Immature natural killer cell (primary cell): ENCODE measurements at places on chromosomes 2 and 18.

- DNase-seq = no peak
- no peaks in the 10 kb centered on the region for H3K27me3 ChIP-seq
- H3K36me3 ChIP-seq = no peaks in the 10 kb centered on the region
- H3K4me3 ChIP-seq = no peak overlapping the region
- no peak overlapping the region for H3K27ac ChIP-seq
- H3K4me1 ChIP-seq = no peaks in the 10 kb centered on the region
These were observed 353.8 kb downstream of the RND3 start for GRCh38 chr2:150133623-150134022.

DNA sequence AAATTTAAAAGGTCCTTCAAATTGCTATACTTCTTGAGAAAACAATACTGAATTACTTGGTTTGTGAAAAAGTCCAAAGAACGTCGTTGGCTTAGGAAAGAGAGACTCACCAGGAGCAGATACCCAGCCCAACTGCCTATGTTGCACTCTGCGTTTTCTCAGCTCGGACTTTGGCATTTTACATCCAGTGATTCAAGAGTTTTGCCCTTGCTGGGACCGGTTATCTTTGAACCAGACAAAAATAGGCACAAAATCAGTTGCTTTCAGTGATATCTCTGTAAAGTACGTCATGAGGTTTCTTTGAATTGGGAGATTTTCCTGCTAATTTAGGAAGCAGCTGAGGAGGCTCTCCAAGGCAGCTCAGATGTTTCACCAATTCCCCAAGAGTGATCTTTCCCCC is 29.3 kb downstream of the FHOD3 start:
- no peak overlapping the region for H3K27ac ChIP-seq
- peaks cover 3% of the 10 kb centered on the region for H3K27me3 ChIP-seq
- no peaks in the 10 kb centered on the region for H3K36me3 ChIP-seq

DNA sequence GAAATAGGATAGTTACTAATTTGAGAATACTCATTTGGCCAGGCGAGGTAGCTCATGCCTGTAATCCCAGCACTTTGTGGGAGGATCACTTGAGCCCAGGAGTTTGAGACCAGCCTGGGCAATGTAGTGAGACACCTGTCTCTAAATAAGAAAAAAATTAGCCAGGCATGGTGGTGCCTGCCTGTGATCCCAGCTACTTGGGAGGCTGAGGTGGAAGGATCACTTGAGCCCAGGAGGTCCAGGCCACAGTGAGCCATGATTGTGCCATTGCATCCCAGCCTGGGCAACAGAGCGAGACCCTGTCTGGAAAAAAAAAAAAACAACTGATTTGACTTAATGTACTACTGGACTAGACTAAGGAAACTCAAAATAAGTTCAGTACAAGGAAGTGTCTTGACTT is 32.7 kb upstream of the ZNF638 start:
- no peak for DNase-seq
- no peak overlapping the region for H3K27ac ChIP-seq
- no peak overlapping the region for H3K4me3 ChIP-seq
- H3K27me3 ChIP-seq = no peaks in the 10 kb centered on the region

DNA sequence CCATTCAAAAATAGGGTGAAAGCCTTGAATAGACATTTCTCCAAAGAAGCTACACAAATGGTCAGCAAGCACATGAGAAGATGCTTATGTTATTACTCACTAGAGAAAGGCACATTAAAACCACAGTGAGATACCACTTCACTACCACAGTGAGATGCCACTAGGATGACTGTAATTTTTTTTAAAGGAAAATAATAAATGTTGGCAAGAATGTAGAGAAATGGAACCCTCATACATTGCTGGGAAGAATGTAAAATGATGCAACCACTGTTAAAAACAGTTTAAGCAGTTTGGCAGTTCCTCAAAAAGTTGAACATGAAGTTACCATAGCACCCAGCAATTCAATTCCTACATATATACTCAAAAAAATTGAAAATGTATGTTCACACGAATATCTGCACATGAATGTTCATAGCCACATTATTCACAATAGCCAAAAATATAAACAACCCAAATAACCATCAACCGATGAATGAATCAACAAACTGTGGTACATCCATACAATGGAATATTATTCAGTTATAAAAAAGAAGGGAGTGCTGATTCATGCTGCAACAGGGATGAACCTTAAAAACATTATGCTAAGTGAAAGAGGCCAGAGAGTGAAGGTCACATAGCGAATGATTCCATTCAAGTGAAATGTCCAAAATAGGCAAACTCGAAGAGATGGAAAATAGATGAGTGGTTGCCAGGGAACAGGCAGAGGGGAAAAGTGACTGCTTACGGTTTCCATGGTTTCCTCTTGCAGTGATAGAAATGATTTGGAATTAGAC is 156.2 kb upstream of the NDUFV2 start:
- no peaks in the 10 kb centered on the region for H3K36me3 ChIP-seq

GRCh38 chr2:151718247-151718646 is 16.0 kb downstream of the NEB start:
- H3K4me3 ChIP-seq = no peak overlapping the region
- H3K27me3 ChIP-seq = no peaks in the 10 kb centered on the region
- H3K36me3 ChIP-seq = peaks cover 43% of the 10 kb centered on the region
- no peak for DNase-seq
- H3K4me1 ChIP-seq = no peaks in the 10 kb centered on the region

GRCh38 chr2:136118819-136119716 is 1.1 kb upstream of the CXCR4 start:
- DNase-seq = peak; percentile 91
- peak overlapping the region; percentile 99 for H3K4me3 ChIP-seq
- H3K27ac ChIP-seq = peak overlapping the region; percentile 99
- H3K4me1 ChIP-seq = peaks cover 55% of the 10 kb centered on the region
- peaks cover 48% of the 10 kb centered on the region for H3K27me3 ChIP-seq

- no peak overlapping the region for H3K4me3 ChIP-seq
- H3K27me3 ChIP-seq = peaks cover 2% of the 10 kb centered on the region
- H3K4me1 ChIP-seq = no peaks in the 10 kb centered on the region
- DNase-seq = no peak
- no peak overlapping the region for H3K27ac ChIP-seq
- no peaks in the 10 kb centered on the region for H3K36me3 ChIP-seq
These were observed 43.1 kb downstream of the TNS1 start for GRCh38 chr2:217959723-217960122.

DNA sequence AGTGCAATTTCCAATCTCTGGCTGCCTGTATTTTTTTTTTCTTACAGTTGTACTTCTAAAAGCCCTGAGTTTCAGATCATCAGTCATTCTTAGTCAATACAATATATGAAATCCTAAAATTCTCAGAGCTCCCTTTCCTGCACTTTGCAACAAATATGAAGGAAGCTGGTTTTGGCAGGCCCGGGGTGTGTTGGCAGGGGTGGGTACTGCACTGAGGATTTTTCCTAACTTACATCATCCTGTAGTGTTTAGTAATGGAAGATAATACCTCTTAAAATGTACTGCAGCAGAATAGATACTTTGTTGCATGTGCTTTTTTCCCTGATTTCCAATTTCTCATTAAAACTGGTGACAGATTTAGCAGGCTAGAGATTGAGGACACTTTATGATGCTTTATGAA is 374.6 kb downstream of the PTH2R start:
- no peak for DNase-seq
- H3K27me3 ChIP-seq = no peaks in the 10 kb centered on the region
- H3K4me1 ChIP-seq = no peaks in the 10 kb centered on the region
- no peaks in the 10 kb centered on the region for H3K36me3 ChIP-seq
- no peak overlapping the region for H3K27ac ChIP-seq

DNA sequence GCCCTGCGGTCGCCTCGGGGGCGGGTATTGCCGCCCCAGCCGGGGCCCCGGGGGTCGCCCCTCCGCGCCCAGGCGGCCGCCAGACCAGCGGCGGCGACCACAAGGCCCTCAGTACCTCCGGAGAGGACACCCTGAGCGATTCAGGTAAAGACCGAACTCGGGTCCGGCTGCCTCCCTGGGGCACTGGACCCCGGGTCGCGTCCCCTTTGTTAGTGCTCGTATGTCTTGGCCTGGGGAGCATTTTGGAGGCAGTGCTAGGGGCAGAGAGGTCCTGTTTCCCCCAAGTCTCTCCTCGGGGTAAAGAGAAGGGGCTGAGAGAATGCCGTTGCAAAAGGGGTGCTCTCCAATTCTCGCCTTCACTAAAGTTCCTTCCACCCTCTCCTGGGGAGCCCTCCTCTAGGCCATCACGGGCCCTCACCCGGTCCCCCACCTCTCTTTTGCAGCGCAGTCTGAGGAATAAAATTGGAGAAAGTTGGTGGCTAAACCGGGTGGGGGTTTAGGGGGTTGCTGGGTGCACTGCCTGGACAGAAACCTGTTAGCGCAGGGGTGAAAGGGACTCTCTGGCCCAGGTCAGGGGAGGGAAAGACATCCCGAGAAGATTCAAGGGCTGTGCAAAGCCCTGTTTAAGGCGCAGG is 2.5 kb downstream of the MYCN start:
- peaks cover 14% of the 10 kb centered on the region for H3K27me3 ChIP-seq
- H3K4me1 ChIP-seq = peaks cover 27% of the 10 kb centered on the region
- peak overlapping the region; percentile 44 for H3K4me3 ChIP-seq
- H3K36me3 ChIP-seq = peaks cover 3% of the 10 kb centered on the region
- no peak overlapping the region for H3K27ac ChIP-seq

GRCh38 chr2:107334306-107334705 is 448.3 kb upstream of the ST6GAL2 start:
- H3K27ac ChIP-seq = no peak overlapping the region
- DNase-seq = no peak
- H3K36me3 ChIP-seq = no peaks in the 10 kb centered on the region
- H3K27me3 ChIP-seq = peaks cover 5% of the 10 kb centered on the region

- no peaks in the 10 kb centered on the region for H3K4me1 ChIP-seq
- no peaks in the 10 kb centered on the region for H3K27me3 ChIP-seq
- DNase-seq = no peak
- no peak overlapping the region for H3K4me3 ChIP-seq
These were observed 58.9 kb upstream of the STON1 start for GRCh38 chr2:48471048-48471474.

DNA sequence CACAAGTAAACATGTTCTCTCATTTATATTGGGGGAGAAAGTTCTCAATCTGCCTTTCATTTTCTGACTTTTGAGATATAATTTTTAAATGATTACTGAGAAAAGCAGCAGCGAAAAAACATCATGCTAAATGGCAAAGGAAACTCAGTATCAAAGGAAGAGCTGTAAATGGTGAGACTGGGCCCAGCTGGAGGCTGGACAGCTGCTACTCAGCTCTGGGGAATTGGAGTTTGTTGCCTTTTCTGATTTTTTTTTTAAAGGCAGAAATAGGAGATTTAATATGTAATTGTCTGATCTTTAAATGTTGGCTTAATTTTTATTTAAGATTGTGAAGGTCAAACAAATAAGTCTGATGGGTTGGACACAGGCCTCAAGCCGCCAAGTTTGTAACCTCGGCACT is 137.1 kb upstream of the TACR1 start:
- no peaks in the 10 kb centered on the region for H3K4me1 ChIP-seq
- H3K36me3 ChIP-seq = no peaks in the 10 kb centered on the region
- no peak overlapping the region for H3K4me3 ChIP-seq
- DNase-seq = no peak

- peaks cover 41% of the 10 kb centered on the region for H3K36me3 ChIP-seq
- H3K27me3 ChIP-seq = peaks cover 19% of the 10 kb centered on the region
- no peak overlapping the region for H3K4me3 ChIP-seq
- no peak overlapping the region for H3K27ac ChIP-seq
These were observed 5.5 kb upstream of the CYP27A1 start for GRCh38 chr2:218776488-218776887.

GRCh38 chr2:188326290-188326668 is 34.6 kb downstream of the GULP1 start:
- no peaks in the 10 kb centered on the region for H3K36me3 ChIP-seq
- H3K27ac ChIP-seq = no peak overlapping the region
- H3K27me3 ChIP-seq = no peaks in the 10 kb centered on the region
- DNase-seq = no peak
- H3K4me3 ChIP-seq = no peak overlapping the region

DNA sequence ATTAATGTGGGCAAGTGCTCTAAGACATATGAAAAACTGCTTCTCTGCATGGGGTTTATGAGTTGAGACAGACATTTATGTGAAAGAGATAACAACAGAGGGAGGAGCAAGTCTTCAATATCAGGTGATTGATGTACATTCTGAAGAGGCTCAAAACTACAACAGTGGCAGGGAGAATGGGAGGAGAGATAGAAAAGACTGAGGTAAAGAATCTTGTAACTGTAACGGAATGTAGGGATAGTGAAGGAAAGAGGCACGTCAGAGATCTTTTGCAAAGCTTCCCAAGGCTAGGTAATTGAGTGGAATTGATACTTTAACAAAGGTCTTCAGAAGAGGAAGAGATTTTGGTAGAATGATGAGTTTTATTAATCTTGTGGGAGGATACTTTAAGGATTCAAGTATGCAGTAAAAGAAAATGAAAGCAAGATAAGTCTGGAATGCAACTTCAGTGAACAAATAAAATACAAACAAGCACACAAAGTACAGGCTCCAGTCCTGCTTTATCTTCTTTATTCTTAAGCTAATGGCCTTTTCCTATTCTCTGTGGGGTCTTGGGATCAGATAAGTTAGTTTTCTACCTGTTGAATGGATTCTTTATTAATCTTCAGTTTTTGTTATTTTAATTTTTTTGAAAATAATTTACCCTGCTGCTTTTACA is 15.0 kb downstream of the SMAD4 start:
- H3K36me3 ChIP-seq = peaks cover 11% of the 10 kb centered on the region
- peaks cover 62% of the 10 kb centered on the region for H3K4me1 ChIP-seq
- H3K27ac ChIP-seq = peak overlapping the region; percentile 67
- no peak overlapping the region for H3K4me3 ChIP-seq

DNA sequence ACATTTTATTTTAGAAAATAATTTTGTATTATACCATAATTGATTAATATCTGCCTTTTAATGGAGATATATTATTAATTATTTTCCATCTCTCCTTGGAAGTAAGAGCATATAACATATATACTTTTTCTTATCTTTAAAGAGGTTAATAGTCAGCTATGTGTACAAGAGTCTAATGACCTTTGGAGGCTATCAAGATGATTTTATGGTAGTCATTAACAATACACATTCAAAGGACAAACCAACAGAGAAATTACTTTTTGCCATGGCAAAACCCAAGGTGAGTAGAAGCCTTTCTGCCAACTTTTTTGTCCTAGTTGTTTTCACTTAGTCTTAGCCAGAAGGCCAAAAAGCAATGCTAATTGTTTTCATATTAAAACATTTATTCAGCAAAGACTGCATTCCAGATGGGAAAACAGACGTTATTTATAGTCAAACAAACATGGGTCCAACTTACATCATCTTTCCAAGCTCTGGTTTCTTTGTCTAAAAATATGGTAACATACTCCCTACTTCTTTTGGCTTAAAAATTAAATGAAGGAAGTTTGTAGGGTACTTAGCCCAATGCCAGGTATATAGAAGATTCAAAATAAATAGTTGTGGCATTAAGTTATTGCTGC is 9.6 kb upstream of the DYNC2LI1 start:
- H3K27ac ChIP-seq = no peak overlapping the region
- H3K4me1 ChIP-seq = no peaks in the 10 kb centered on the region
- no peak for DNase-seq
- peaks cover 7% of the 10 kb centered on the region for H3K27me3 ChIP-seq
- no peak overlapping the region for H3K4me3 ChIP-seq
- H3K36me3 ChIP-seq = no peaks in the 10 kb centered on the region

DNA sequence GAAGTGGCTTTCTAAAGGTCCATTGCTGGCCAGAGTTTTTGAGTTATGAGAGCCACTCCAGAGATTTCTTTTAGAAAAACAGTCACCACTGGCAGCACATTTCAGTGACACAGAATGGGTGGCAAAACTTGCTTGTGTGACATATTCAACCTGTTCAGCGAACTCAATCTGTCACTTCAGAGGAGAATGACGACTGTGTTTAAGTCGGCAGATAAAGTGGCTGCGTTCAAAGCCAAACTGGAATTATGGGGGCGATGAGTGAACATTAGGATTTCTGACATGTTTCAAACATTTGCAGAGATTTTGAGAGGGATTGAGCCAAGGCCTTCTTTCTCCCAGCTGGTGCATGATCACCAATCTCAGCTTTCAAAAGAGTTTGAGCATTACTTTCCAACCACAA is 139.6 kb upstream of the B3GNT2 start:
- H3K4me1 ChIP-seq = peaks cover 18% of the 10 kb centered on the region
- H3K36me3 ChIP-seq = peaks cover 10% of the 10 kb centered on the region
- H3K4me3 ChIP-seq = no peak overlapping the region
- peaks cover 2% of the 10 kb centered on the region for H3K27me3 ChIP-seq
- no peak overlapping the region for H3K27ac ChIP-seq
